ENCODE measurements at places on chromosomes 2 and 18. TPM values are rescaled to one million over a fixed set of nuclear protein-coding genes. Genes with fewer than 3 reads are reported as not detected.

The CD226 gene
- total RNA-seq: 0.80 TPM

The SOX11 gene
- total RNA-seq: 39.4 TPM

The UGT1A4 gene
- not detected for total RNA-seq

The C2orf92 gene
- 15.1 TPM for total RNA-seq

The FBXO48 gene
- 1.6 TPM for total RNA-seq

The TAF1B gene
- total RNA-seq: 19.5 TPM

The KCNJ13 gene
- total RNA-seq: not detected

The RAD51AP2 gene
- total RNA-seq: 0.44 TPM

The DPYSL5 gene
- 0.23 TPM for total RNA-seq

The FEV gene
- 0.56 TPM for total RNA-seq

The TRABD2A gene
- 7.2 TPM for total RNA-seq

The RGPD4 gene
- total RNA-seq: not detected

The RAB27B gene
- 0.41 TPM for total RNA-seq

The CNTNAP5 gene
- 5.0 TPM for total RNA-seq

The TGIF1 gene
- 72.5 TPM for total RNA-seq

The TUBA3E gene
- not detected for total RNA-seq

The KLHL41 gene
- 0.10 TPM for total RNA-seq

The CFC1 gene
- total RNA-seq: 1.2 TPM

The EPHA4 gene
- 62.0 TPM for total RNA-seq

The KLHL14 gene
- 1.3 TPM for total RNA-seq

The MC2R gene
- total RNA-seq: not detected

The PKP4 gene
- total RNA-seq: 64.9 TPM

The UPP2 gene
- not detected for total RNA-seq

The TMEM214 gene
- total RNA-seq: 55.3 TPM

The DTNA gene
- 17.9 TPM for total RNA-seq

The SERPINB12 gene
- total RNA-seq: not detected

The TNFAIP6 gene
- total RNA-seq: not detected

Data from endothelial cell (in vitro differentiated cells).